ENCODE measurements at places on chromosomes 3 and 15.

DNA sequence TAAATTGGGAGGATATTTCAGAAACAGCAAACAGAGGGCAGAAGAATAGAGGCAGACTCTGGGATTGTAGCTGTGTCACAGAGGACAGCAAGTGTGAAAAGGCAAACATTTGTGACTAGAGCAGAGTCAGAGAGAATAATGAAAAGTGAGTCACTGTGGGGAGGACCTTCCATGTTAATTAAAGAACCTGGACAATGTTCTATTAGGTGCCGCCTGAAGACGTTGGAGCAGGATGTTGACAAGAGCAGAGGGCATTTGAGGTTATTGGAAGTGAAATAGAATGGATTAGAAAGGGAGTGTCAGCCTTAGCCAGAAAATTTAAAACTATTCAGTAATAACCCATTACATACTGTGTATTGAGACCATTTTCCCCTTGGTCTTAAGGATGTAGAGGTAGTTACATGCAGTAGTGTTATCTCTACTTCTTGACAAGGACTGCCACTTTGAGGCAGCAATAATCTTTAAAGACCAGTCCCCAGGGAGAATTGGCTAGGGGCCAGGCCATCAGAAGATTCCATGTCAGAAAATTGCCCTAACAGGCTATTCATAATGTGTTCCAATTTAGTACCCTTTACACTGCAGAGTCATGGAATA, 5.8 kb downstream of the ACKR2 start:
- no peak for DNase-seq

GRCh38 chr15:45089712-45090373, 24.1 kb downstream of the DUOX2 start:
- DNase-seq, result no peak

DNA sequence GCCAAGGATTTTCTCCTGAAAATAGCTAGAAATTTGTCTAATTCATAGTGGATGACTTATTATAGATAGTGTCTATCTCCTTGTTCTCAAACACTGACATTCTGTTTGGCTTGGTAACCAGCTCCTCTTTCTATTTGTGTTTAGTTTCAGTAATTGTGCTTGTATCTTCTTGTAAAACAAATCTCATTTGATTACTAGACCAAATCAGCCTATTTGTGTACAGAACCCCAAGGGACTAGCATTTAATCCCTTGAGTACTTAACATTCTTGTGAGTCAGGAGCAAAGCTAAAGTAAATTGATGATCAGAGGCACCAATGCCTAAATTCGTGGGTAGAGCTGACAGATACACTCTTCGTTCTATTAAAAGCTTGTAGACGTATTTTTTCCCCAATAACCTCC, 306.5 kb upstream of the SLITRK3 start:
- DNase-seq, result no peak

DNA sequence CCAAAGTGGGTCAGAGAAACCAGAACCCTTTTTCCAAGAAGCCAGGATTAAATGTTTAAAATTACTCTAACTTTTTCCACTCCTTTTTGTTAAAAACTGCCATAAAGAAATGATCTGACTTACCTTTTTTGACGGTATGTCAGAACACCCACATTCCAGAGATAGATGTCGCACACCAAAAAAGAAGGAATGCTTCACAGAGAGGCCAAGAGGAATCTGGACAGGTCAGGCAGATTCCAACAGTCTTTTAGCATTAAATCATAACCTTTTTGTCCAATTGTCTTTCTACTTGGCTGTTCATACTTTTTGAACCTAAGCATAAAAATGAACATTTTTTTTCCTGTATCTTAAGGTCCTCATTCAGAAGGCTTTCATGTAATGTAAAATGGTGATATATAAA, 846.9 kb downstream of the NSUN3 start:
- DNase-seq, result no peak

- no peak for DNase-seq
These were observed 50.3 kb upstream of the PLXND1 start for GRCh38 chr3:129656659-129657247.

- no peak for DNase-seq
These were observed 83.5 kb downstream of the FMN1 start for GRCh38 chr15:33111041-33111451.

DNA sequence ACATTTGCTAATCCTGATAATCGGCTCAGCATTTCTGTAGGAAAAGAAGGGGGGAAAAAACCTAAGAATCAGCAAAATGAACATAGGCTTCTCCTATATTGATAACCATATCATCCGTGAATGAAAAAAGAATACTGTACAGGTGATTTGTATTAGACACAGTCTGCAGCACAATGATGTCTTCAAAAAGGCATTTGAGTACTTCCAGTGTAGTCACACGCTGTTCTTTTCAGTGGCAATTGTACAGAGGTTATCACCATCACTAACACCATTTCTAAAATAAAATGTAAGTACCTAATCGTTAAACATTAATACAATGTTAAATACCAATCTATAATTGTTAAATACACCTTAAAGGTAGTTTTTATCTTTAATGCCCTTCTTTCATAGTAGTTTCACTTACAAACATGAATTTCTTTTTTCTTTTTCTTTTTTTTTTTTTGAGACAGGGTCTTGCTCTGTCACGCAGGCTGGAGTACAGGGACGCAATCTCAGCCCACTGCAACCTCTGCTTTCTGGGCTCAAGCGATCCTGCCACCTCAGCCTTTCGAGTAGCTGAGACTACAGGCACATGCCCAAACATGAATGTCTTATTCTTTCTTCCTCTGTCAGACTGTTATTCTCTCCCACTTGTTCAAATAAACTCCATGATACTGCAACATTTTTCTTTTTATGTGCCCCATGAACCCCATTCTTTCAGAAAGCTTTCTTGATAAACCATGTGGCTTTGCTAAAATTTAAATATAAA, 18.4 kb downstream of the GOLGB1 start:
- DNase-seq, result no peak

- DNase-seq, result no peak
These were observed 23.3 kb downstream of the SLC6A6 start for GRCh38 chr3:14425581-14426304.

DNA sequence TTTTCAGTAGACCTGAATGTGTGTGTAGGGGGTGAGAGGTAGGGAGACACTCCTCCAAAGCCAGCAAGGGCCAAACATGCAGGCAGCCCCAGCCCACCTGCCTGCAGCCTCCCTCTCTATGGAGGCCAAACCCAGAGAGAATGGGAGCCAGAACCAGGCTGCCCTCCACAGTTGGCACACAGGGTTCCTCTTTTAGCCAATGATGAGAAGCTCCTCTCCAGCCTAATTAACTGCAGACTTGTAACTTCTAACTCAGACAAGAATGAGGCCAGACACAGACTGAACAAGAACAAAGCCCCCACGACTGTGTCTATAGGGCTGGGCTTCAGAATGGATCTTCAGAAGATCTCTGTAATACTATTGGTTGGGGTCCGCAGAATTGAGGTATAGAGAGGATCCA, 12.3 kb upstream of the TLE3 start:
- DNase-seq, result no peak

All from cortex of kidney (tissue), 1 donor.